Activated CD4-positive, alpha-beta T cell treated with anti-CD3 and anti-CD28 coated beads for 24 hours (primary cell): ENCODE measurements at places on chromosomes 3 and 15.

- DNase-seq = no peak
Measured at GRCh38 chr15:87634361-87634760, 622.2 kb downstream of the NTRK3 start.

GRCh38 chr15:97817276-97817890, 143.1 kb upstream of the ARRDC4 start:
- no peak for DNase-seq

- DNase-seq = no peak
Measured at GRCh38 chr3:178850450-178851190, 221.0 kb downstream of the ZMAT3 start.

DNA sequence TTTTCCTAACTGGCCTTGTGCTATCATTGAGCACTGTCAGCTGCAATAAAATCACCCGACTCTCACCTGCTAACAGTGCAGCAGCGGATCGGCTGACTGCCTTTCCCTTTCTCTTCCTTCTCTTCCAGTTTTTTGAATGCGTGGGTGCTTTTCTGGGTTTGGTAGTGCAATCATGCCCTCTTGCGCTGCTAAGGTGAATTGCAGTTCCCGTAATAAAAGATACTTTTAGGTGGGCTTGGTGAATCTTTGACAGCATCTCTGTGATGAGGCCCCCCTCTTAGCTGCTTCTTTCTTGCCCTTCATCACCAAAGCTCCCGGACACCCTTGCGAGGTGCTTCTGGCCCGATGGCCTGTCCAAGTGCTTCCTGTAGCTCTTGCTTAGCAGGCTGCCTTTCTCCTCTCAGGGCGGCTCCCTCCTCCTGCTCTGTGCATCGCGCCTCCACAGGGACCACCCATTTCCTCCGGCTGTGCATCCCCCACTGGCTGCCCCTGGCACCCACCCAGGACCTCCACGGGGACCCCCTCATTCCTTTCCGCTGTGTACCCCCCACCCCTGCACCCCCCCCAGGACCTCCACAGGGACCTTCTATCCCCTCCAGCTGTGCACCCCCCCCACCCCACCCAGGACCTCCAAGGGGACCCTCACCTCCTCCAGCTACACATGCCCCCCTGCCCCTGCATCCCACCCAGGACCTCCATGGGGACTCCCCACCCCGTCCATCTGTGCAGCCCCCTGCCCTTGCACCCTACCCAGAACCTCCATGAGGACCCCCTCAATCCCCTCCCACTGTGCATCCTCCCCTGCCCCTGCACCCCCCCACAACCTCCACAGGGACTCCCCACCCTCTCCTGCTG, 50.8 kb upstream of the RPL32 start:
- peak; percentile 30 for DNase-seq

DNA sequence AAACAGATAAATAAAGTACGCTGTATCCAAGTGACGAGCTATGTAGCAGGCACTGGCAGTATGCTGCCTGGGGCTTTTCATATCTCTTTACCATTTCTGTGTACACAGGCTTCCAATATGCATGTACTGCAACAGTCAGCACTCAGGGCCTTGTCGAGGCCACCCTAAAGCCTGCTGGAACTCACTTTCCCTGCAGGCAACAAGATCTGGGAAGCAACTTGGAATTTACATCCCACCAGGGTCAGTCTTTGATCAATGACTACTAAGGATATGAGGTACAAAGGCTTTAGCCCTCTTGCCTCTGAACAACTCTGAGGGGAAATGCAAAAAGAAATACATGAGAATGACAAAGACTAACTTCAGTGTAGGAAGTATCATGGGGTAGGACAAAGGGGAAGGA, 101.8 kb upstream of the ARL6 start:
- no peak for DNase-seq

GRCh38 chr3:161523916-161524315, 27.3 kb downstream of the OTOL1 start:
- no peak for DNase-seq

- DNase-seq = no peak
Measured at GRCh38 chr3:22685597-22685996, 517.5 kb upstream of the UBE2E2 start.

DNA sequence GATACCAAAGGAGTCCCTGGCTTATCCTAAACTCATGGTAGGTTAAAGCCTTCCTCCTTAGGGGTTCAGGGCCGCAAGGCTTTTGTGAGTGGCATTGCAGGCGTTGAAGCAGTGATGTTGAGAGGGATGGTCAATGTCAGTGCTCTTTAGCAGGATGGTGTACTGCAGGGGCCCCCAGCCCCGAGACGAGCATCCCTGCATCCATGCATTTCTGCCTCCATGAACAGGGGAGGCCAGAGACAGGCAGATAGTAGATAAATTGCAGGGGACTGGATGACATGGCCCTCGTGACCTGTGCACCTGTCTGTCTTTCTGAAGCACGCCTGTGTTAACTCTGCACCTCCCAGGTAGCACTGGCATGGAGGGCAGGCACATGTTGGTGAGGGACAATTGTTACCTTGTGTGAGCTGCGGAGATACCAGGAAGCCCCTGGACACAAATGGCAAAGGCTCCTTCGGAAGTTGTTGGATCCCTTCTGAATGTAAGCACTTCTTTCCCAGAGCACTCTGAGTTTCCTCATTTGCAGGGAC, 133.5 kb downstream of the SNRPN start:
- no peak for DNase-seq

DNA sequence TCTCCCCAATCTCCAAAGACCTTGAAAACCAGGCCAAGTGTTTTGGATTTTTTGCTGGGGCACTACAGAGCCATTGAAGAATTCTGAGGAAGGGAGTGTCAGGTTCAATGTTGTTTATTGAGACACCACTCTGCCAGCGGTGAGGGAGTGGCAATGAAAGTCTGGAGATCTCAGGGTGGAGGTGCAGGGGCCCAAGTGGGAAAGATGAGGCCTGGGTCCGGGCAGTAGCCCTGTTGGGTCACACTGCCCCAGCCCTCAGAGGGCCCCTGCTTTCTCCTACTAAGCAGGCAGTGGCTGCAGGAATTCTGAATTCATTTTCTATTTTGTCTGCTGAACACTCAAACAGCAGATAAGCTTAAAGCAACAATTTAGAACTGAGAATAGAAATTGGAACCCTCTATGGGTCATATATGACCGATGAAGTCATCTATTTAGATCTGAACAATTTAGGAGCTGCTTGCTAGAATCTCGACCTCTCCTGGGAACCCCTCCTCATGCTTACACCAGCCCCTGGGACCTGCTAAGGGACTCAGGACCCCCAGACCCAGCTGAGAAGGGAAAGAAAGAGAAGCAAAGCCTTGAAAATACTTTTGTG, 17.9 kb downstream of the HRH1 start:
- no peak for DNase-seq

- DNase-seq = no peak
Measured at GRCh38 chr3:143775459-143775858, 72.8 kb downstream of the SLC9A9 start.

GRCh38 chr15:92120094-92120795, 266.7 kb downstream of the SLCO3A1 start:
- DNase-seq = no peak

DNA sequence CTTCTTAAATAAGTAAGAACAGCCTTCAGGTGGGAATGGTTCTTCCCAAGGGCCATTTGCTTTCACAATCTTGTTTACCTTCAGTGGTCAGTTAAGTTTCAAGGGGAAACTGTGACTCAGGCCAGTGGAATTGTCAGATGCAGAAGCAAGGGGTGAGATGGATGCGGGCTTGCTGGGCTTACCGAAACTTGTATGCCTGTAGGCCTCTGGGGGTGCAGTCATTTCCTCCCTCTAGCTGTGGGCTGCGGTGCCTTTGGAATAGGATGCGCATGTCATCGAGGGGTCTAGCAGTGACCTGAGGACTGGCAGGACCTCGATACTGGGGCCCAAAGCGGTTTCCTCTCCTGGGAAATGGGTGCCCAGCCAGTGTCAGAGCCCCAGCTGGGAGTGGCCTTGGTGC, 121.6 kb downstream of the EEFSEC start:
- no peak for DNase-seq

DNA sequence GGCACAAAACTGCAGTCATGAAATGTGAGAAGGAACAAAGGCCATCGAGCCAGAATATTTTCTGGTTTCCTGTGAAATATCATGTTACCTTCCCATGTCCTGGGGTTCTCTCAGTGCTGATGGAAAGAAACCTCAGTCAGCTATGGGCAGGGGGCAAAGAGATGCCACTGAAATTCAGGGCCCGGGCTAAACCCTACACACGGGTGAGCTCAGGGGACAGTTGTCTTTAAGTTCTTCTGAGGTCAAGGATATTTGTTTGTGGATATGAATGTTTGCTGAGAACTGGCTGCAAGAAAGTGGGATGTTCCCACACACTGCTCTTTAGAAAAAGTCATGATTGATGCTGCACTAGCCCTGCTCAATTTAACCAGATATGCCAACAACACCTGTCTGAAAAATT, 187.2 kb downstream of the MEX3B start:
- no peak for DNase-seq

GRCh38 chr15:70314018-70314354, 216.3 kb upstream of the TLE3 start:
- DNase-seq = no peak

- DNase-seq = no peak
Measured at GRCh38 chr15:83835479-83835878, 181.6 kb downstream of the ADAMTSL3 start.

DNA sequence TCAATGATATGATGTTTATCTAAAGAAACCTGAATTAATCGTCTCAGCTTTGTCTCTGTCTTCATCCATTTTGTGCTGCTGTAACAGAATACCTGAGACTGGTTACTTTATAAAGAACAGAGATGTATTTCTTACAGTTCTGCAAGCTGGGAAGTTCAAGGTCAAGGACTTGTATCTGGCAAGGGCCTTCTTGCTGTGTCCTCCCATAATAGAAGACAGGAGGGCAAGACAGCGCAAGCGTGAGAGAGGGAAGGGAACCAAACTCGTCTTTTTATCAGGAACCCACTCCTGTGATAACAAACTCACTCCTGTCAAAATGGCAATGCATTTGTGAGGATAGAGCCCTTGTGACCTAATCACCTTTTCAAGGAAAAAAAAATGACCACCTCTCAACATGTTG, 131.5 kb downstream of the GHSR start:
- no peak for DNase-seq

GRCh38 chr3:123881771-123882170, 2.4 kb downstream of the MYLK start:
- no peak for DNase-seq

- no peak for DNase-seq
Measured at GRCh38 chr3:147620906-147621305, 211.7 kb downstream of the ZIC1 start.

- no peak for DNase-seq
Measured at GRCh38 chr3:156802821-156803606, 23.1 kb upstream of the LEKR1 start.

DNA sequence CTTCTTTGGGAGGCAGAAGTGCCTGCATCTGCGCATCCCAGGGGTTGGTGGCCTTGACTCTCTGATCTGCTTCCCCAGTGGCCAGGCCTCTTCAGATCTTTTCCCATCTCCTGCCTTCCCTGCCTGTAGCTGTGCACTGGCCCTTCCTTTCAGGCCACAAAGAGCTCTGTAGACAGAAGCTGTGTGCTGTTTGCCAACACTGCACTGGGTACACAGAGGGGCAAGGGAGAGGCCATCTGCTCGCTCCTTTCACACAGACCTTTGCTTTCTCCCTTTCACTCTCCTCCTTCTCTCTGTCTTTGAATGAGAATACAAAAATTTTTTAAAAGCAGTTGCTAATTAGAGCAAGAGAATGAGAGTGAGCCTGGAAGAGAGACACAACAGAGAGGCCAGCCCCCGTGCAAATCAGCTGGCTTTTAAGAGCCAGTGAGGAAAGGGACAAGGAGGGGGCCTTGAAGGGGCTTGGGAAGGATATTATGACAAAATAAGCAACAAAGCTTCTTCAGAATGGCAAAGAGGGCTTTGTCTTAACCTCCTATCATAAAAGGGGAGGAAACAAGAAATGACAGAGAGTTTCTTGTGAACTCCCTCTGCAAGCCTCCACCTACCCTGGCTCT, 170.9 kb downstream of the EPHB1 start:
- DNase-seq = no peak

DNA sequence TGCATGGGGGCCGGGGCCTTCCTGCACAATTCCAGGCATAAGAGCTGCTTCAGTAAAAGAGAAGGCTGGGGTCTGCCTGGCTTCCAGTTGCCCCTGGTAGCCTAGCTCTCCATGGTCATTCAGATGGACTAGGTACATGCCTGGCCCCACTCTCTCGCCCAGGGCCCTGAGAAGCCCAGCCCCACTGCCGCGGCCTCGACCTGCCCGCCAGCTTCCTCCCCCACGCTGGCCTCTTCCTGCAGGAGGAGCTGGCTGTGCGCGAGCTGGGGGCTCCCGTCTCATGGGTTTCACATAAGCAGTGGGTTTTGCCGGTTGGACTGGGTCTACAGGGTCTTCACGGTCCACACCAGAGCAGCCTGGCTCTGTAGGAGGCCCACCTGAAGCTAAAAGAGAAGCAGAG, 3.6 kb downstream of the PRR20G start:
- DNase-seq = no peak

DNA sequence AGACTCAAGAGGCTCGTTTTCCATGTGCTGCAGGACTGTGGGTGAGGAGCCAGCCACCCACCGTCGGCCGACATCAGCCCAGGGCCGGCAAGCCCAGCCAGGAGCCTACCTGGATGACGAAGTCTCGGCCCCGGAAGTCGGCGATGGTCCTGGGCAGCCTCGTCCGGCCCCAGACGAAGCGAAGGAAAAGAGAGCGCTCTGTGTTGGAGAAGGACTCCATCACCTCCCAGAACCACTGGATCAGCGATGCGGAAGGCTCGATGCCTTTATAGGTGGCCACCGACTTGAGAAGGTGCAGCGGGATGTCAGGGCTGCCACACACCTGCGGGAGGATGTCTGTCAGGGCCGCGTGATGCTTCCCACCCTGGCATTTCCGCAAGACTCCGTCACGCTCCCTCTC, 13.8 kb upstream of the OCA2 start:
- DNase-seq = no peak

DNA sequence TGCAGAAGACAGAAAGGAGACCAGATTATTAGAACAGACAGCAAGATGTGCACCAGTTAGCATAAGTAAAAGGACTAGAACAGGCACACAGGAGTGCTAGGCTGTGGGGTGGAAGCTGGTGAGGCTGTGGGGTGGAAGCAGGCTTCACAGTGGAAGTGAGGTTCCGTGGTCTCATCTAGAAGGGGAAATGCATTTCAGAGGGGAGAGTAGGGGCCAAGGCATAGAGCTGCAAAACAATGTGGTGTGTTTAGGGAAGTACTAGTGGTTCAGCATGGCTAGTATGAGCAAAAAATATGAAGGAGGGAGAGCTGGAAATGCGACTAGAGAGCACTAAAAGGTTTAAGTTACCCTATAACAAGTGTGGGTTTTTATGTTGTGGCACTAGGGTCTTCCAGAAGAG, 6.5 kb downstream of the POPDC2 start:
- DNase-seq = no peak
